Activated naive CD4-positive, alpha-beta T cell treated with anti-CD3 and anti-CD28 coated beads, Interleukin-2, amount 50 U/mL, for 72 hours (primary cell): ENCODE measurements at places on chromosomes 2 and 18.
A peak's percentile ranks its signal among the peaks of the same experiment; 100 is the strongest.

DNA sequence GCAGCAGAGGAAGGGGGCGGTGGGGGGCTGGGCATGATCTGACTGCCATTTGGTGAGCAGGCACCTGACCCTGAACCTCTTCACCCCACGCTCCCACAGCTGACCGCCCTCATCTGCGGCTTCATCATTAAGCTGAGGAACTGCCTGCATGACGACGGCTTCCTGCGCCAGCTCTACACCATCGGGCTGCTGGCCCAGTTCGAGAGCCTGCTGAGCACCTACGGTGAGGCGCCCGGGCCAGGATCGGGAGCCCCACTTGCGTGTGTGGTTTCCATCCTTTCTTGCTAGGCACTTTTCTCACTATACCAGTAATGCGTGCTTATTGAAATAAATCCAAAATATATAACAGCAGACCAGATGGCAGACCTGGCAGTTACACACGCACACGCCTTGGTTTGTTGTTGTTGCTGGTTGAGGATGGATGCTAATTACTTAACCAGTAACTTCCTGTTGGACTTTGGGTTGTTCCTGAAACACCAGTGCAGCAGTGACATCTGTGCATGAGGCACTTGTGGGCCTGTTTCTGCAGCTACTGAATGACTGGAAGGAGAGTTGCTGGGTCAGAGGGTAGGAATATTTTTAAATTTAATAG is 43.7 kb downstream of the COA5 start:
- no peak for DNase-seq

DNA sequence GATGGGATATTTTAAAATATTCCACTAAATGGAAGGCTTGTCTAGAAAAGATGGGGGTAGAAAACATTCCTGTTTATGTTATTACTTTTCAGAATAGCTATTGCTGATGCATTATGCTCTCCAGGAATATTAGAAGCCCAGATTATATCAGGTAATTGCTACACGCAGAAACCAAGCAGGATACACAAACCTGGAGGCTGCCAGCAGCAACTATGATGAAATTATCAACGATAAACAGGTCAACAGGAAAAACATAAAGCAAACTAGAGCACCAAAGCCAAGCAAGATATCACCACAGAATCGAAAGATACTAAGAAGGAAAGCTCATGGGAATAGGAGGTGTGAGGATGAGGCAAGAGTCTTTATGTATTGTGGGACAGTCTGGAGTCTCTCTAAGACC is 113.2 kb upstream of the SPATS2L start:
- no peak for DNase-seq

DNA sequence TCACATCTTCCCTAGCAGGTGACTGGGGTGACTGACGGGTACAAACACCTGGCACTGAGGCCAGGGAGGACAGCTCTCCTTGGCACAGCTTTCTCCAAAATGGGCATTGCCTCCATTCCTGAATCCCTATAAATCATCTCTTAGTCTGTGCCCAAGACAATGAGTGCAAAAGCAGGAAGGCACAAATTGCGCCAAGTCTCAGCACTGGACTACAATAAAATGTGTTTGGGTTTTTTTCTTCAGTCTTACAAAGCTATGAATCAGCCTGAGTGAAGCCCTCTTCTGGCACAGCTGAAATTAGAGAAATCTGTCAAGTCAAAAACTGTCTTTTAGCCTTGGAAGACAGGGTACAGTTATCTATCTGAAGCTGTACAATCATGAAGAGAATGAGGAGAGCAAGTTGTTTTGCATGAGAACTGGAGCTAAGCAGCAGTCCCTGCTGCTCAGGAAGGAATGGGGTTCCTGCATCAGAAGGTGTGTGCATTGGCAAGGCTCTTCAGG is 90.8 kb downstream of the EPB41L3 start:
- no peak for DNase-seq

DNA sequence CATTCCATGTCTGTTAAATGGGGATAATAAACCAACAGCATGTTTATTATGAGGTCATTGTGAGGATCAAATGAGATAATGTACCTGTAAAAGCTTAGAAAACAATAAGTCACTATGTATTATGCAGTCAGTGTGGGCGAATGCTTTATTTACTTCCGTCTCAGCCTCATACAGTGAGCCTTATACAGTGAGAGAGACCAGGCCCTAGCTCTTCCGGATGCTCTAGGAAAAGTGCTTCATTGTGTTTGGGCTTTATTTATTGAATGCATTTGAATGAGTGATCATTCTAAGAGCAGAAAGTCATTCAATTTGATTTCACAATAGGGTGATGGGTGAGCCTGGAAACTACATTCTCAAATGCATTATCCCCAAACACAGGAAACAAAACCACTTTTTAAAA is 603.9 kb upstream of the FANCL start:
- no peak for DNase-seq

GRCh38 chr18:23933407-23933806 is 81.1 kb upstream of the TTC39C start:
- no peak for DNase-seq

DNA sequence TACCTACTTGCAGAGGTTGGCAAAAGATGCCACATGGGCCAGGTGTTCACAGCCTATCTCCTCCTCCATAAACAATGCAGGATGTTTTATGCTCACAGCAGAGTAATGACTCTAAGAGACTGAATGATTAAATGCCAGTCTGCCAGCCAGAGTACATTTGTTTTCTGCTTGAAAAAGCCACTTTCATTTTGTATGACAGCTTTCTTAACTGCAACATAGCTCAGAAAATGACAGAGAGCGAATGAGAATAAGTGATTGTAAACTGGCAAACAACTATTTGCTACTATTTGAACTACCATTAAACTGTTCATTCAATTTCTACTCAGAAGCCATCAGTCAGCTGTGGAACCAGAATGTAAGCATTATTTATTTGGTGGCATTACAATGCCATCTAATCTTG is 50.6 kb upstream of the DCC start:
- no peak for DNase-seq

- peak; percentile 43 for DNase-seq
These were observed 31.3 kb downstream of the HJURP start for GRCh38 chr2:233822781-233823730.

DNA sequence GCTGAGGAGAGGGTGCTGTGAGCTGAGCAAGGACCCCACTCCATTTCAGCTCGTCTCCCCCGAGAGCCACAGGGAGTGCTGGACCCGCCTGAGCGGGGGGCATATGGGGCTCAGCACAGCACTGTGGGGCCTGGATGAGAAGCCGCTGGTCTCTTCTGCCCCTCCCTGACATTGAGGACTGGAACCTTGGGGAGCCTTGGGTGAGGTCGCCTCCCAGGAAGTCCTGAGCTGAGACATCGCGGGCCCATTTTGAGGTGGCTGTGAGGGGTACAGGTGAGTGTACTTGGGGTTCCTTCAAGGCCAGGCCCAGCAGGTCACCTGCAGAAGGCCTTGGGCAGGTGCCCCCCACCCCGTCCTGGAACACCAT is 3.1 kb upstream of the AQP12A start:
- no peak for DNase-seq

GRCh38 chr2:43884689-43885088 is 45.9 kb downstream of the ABCG8 start:
- no peak for DNase-seq

DNA sequence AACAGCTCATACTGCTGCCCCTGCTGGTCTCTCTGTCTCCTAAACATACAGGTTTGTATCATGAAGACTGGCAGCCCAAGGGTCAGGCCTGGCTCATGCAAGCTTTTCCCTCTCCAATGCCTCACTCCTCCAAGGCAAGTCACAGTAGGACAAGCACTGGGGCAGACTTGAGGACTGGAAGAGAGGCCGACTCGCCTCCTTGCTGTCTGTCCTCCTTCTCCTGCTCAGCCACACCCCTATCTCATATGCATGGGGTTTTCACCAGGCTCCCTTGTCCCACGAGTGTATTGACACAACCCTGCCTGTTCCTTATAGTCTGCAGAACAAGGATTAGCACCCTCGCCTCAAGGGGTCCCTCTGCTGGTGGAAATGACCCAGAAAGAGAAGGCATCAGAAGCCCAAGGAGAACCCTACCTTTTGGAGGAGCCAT is 223.7 kb downstream of the SOX11 start:
- peak; percentile 17 for DNase-seq

DNA sequence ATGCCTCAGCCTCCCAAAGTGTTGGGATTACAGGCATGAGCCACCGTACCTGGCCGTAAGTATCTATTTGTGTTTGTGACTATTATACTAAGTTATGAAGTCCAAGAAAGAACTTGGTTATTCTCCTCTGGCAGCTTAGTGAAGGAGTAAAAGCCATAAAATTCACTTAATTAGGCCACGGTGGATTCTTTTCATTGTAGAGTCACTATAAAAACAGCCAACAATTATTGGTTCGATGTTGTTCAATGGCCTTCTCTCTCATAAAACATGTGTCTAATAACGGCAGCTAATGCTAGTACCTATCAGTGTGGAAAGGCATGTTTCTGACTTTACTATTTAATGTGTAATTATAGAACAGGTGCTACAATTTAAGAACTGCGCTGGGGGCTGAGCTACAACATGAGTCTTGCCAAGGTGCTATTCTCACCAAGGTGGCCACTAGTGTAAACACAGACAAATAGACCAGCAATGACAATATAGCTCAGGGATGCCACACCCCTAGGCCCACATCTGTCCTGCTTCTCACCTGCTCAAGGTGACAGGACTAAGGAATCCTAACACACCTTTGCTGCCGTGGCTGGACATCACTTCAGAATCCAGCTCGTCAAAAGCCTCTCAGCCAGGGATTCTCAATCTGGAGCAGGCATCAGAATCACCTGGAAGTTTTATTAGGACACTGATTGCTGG is 17.2 kb downstream of the ATP8B1 start:
- DNase-seq: no peak

DNA sequence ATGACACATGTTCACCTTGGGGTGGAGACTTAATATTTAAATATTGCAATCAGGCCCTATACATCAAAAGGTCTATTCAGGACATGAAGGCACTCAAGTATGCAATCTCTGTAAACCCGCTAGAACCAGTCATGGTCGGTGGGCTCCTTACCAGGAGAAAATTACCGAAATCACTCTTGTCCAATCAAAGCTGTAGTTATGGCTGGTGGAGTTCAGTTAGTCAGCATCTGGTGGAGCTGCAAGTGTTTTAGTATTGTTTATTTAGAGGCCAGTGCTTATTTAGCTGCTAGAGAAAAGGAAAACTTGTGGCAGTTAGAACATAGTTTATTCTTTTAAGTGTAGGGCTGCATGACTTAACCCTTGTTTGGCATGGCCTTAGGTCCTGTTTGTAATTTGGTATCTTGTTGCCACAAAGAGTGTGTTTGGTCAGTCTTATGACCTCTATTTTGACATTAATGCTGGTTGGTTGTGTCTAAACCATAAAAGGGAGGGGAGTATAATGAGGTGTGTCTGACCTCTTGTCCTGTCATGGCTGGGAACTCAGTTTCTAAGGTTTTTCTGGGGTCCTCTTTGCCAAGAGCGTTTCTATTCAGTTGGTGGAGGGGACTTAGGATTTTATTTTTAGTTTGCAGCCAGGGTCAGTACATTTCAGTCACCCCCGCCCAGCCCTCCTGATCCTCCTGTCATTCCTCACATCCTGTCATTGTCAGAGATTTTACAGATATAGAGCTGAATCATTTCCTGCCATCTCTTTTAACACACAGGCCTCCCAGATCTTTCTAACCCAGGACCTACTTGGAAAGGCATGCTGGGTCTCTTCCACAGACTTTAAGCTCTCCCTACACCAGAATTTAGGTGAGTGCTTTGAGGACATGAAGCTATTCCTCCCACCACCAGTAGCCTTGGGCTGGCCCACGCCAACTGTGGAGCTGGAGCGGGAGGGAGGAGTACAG is 108.1 kb downstream of the XRCC5 start:
- DNase-seq: peak; percentile 14

DNA sequence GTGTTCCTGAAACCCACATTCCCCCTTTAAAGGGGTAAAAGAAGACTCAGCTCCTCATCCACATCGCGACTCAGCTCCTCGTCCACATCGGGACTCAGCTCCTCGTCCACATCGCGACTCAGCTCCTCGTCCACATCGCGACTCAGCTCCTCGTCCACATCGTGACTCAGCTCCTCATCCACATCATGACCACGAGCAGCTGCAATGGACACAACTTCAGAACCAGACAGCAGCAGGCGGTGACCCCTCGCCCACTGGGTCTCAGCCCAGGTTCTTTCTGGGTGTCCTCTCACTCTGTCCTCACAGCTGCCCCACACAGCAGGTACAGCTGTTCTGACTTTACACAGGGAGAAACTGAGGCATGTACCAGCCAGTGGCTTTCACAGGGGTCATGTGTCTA is 163.5 kb upstream of the SALL3 start:
- no peak for DNase-seq

- no peak for DNase-seq
These were observed 39.9 kb downstream of the ZNF516 start for GRCh38 chr18:76455003-76455676.

DNA sequence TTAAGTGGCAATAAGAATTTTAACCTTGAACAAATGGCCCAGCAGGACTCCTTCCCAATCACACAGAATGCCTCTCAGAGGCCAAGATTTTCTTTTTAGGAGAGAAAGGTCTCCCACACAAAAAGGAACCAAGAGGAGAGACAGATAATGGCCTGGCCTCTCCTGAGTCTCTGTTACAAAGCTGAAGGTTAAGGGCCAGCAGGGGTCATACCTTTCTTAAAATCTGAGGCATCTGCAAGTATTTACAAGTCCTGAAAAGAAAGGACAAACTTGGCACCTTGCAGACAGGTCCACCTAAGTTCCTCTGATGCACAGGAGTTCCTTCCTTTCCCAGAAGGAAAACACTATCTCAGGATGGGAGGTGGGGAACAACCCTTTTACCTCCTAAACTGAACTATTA is 142.3 kb downstream of the TMEM163 start:
- no peak for DNase-seq

DNA sequence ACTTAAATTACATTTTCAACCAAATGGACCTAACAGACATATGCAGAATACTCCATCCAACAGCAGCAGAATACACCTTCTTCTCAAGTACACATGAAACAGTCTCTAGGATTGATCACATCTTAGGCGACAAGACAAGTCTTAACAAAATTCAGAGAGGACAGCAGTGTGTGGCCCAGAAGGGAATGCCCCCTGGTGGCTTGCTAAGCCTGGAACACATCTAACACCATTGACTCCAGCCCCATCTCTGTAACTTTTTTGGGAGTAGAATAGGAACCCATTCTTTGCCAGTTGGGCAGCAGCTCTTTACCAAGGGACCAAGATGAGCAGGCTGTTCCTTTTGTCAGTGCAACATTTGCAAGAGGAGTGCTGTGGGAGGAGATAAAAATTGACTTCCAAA is 249.9 kb downstream of the PLCL1 start:
- peak; percentile 27 for DNase-seq

- DNase-seq: no peak
These were observed 61.8 kb downstream of the ACAA2 start for GRCh38 chr18:49751427-49752094.

- DNase-seq: no peak
These were observed 36.5 kb downstream of the GALM start for GRCh38 chr2:38702413-38702812.

DNA sequence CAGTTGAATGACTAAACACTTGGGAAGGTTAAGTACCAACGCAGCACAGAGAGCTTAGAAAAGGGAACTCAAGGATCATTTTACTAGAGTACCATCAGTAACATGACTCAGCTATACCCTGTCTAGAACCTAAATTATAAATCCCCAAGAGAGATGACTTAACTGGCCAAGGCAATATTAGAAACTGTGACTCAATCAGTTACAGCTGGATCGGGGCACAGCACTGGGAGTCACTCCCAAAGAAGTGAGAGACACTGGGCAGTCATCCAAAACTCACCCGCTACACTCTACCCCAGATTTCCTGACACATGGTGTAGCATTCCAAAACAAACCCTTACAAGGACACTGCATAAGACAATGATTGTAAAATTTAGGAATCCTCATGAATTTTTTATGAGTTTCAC is 17.7 kb downstream of the IWS1 start:
- no peak for DNase-seq
